Activated naive CD4-positive, alpha-beta T cell treated with anti-CD3 and anti-CD28 coated beads, Interleukin-2, amount 10 ng/mL, durations not matched to agents 7 days and 5 days (primary cell): ENCODE measurements at places on chromosomes 12 and 14.

DNA sequence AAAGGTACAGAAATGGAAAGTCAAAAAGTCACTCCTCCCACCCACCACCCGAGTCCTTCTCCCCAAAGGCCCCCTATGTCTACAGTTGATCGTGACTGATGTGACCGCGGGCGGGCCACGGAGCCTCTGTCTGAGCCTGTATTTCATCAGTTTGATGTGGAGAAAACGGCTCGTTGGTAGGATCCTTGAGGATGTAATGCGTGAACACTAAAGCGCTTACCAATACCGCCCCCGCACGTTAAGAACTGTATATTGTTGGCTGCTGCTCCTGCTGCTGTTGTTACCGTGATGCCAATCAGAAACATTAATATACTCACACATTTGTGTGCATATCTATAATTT, 24.6 kb upstream of the UBC start:
- peak; percentile 76 for DNase-seq

DNA sequence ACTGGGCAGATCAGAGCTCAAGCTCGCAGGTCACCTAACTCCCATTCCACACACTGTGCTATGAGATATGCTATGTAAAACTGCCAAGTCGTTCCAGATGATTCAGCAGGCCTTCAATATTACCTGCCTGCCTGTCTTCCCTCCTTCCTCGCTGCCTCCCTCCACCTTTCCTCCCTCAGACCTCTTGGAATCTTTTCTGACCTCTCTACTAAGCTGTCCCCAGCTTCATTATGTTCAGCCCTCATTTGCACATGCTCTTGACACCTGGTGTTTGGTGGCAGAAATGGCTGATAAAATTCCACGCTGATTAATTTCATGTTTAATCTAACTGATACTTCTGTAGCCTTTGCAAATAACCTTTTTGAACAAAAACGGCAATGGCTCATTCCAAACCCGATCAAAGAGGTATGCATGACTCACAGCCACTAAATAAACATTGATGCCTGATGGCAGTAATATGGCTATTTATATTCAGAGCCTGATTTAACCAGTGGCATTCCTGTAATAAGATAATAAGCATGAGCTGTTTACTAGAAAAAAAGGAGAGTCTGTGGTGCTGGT, 130.8 kb upstream of the EGLN3 start:
- no peak for DNase-seq

- peak; percentile 61 for DNase-seq
Measured at GRCh38 chr14:52068615-52069306, at the start of gene NID2. NID2 (minus strand) TSS chr14:52069059; CDS start chr14:52068994, 65 bp downstream.

DNA sequence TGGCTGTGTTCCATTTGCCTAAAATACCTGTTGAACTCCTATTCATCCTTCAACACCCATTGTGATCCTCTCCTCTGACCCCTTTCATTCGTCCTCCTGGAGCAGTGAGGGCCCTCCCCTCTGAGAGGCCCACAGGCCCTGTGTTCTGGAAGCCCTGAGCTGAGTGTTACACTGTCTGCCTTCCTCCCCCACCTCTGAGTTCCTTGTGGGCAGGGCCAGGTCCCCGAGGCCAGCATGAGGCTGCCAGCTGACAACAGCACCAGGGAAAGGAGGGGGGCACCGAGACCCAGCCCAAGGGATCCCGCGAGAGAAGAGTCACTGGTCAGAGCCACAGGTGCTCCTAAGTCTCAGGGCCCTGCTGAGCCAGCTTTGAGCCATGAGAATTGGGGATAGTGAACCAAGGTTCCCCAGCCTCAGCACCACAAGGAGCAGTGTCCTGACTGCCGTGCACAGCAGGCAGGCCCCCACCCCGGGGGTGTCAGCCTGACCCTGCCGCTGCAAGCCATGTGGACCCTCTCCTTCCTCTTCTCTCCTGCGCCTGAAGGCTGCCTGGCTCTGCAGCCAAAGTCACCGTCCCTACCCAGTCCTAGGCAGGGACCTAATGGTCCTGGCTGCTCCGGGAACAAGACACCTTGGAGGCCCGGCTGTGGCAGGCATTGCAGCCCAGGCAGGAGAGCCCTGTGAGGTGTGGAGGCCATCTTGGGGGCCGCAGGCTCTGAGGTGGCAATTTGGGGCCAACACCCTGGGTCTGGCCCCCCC, 52.5 kb downstream of the BEGAIN start:
- peak; percentile 10 for DNase-seq

GRCh38 chr12:93714382-93714781, 37.2 kb downstream of the CRADD start:
- no peak for DNase-seq

GRCh38 chr12:66803930-66804329, 125.1 kb upstream of the GRIP1 start:
- no peak for DNase-seq

DNA sequence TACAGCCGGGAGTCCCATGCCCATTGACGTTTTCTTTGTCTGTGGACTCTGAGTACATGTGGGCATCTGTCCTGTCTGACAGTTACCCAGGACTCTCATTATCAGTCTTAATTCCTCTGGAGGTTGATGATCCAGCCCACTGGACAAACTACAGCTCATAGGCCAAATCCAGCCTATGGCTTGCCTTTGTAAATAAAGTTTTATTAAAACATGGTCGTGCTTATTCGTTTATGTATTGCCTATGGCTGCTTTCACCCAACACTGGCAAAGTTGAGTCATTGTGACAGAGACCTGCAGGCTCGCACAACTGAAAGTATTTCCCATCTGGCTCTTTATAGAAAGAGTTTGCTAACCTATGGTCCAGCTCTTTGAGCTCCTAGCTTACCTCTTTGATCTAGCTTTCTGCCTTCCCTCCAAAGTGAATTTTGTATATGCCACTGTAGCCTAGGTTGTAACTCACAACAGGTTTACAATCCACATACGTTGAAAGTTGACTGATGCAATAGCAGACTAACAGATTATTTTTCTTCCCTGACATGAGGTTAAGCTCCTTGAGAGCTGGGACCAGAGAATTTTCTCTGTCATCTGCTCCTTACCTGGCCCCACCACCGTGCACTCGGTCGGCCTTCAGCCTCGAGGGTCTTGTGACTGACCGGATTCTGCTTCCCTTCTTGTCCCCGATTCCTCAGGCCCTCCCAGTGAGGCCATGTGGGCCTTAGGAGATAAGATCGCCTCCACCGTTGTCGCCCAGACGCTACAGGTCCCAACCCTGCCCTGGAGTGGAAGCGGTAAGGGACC, 57.3 kb downstream of the ACACB start:
- no peak for DNase-seq

DNA sequence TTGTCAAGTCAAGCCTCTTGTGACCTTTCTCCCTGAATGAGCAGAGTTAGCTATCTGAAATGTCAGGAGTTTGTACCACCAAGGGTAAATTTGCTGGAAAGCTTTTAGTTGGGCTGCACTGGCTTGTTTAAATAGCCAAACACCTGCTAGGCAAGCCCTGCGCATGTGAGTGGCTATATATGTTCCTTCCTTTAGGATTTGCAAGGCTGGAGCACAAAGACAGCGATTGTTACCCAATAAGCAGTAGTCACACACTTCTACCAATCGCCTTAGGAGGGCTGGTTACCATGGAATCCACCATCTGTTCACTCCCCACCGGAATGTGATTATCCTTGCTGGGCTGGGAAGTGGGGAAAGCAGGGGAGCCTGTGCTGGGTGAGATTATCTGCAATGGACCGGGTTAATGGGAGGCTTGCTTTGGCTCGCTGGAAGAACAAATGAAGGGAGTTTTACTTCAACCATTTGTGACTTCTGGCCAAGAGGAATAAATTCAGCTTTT, 102.5 kb downstream of the FGD4 start:
- no peak for DNase-seq
